Right lung (tissue), 10 donors: ENCODE measurements at places on chromosomes 4 and X.

- DNase-seq = no peak
Observed at GRCh38 chrX:41457613-41458192, 10.6 kb downstream of the NYX start.

DNA sequence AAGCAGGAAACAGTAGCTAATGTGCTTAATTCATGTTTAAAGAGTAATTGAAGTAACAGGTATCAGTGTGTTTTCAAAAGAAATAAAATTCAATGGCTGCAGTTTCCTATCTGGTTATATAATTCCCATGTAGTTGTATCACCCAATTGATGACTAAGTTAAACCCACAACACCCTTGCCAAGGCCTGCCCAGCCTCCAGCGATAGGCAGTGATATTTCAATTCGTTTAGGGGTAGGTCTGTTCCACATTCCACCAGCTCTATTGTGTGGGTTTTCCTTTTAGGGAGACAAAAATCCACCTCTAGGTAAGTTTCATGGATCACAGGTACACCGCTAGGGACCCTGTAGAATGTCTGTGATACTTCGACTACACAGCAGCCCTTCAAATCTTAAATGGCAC is 24.7 kb upstream of the MXRA5 start:
- no peak for DNase-seq

DNA sequence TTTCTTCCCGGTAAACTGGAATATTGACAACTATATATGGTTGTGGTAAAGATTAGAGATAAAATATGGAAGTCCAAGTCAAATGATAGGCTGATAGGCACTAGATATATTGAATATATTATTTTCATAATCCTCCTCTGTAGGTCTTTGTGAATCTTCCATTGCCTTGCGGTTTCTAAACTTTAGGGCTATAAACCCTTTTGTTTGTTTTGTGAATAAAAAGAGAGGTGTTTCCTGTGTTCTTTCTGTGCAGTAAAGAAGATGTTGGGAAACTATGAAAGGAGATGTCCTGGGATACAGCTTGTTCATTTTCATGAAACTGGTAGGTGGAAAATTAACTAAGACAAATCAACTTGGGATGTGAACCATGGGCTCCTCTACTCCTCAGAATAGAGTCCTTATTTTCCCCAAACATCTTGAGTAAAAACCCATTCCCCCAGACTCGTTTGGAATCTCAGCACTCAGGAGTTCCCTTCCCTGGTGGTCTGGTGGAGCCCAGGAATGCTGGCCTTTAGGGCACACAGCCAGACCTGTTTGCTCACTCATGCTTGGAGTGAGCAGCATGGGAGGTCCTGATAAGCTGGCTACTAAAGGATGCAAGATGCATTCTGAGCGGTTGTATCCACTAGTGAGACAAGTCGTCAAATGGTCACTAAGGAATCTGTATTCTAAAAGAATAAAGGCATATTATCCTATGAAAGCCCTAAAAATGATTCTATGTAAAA is 22.2 kb downstream of the PRDM8 start:
- no peak for DNase-seq

DNA sequence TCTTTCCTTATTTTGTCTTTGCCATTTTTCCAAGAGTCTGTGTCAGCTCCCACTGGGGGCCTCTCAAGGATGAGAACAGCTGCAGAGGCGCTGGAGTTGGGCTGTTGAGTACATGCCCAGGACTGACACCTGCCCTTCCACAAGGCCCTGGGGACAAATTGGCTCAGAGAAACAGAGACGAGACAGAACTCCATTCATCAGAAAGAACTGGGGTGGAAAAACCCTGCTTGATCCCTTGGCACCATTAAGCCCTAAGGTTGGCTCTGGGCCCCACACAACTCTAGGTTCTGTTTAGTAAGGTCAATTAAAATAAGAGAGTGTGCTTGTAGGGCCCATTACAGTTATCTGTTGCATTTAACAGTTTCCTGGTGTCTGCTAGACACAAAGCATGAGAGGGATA is 63.6 kb downstream of the DCX start:
- DNase-seq = no peak

GRCh38 chr4:20666012-20666860 is 34.0 kb upstream of the PACRGL start:
- DNase-seq = no peak

DNA sequence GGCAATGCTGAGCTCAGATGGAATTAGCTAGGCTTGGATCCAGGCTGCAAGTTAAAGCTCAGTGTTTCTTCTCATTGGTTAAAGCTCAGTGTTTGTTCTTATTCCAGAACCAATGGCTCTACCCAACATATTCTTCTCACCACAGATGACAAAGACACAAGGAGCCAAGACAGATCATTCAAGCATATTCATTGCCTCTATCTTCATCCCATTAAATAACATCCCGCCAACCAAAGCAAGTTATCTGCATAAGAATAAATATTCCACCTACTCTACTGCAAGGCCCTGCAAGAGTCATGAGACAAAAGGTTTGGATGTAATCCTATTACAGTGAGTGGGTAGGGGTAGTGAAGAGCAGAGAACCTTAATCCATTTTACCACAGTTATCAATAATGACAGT is 766.5 kb downstream of the C4orf33 start:
- DNase-seq = no peak

GRCh38 chr4:179196511-179196910 is 1754.3 kb upstream of the AGA start:
- DNase-seq = no peak

DNA sequence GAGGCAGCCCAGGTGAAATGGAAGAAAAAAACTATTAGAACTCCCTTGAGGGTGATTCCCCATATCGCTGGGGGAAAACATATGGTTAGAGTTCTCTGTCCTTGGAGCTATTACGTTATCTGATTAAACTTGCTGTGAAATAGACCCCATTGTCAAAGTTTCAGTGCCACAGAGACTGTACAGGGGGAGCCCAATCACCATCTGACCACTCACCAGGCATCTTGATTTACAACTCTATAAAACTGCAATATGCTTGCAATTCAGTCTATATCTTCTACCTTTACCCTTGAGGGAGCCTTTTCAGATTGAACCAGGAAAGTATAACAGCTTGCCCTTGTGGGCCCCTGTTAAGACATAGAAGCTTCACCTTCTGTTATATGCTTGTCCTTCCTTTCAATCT is 18.2 kb downstream of the TMEM255A start:
- no peak for DNase-seq

- DNase-seq = no peak
Observed at GRCh38 chr4:7155590-7156071, 36.7 kb upstream of the SORCS2 start.

- DNase-seq = no peak
Observed at GRCh38 chr4:22502895-22503814, 12.7 kb downstream of the ADGRA3 start.

DNA sequence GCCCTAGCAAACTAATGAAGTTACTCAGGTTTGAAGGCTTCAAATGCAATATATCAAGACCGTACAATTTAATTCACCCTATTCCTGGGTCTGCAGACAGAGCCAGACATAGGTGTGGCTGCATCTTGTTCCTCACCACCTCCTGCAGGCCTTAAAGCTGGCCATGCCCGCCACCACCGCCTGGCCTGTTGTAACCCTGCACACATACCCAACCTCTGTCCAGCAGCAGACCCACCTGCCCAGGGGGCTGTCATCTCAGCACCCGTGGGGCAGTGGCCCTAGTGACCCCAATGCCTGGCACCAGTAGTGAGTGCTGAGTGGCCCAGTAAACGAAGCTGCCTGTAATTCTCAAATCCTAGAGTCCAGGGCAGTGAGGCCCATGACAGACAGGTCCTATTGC is 40.7 kb downstream of the ZBTB49 start:
- DNase-seq = no peak

- peak; percentile 2 for DNase-seq
Observed at GRCh38 chrX:136636121-136636520, 11.8 kb upstream of the CD40LG start.

GRCh38 chrX:110414679-110415439 is 56.2 kb downstream of the RTL9 start:
- no peak for DNase-seq

GRCh38 chr4:85084371-85085094 is 118.0 kb upstream of the WDFY3 start:
- DNase-seq = peak; percentile 52

DNA sequence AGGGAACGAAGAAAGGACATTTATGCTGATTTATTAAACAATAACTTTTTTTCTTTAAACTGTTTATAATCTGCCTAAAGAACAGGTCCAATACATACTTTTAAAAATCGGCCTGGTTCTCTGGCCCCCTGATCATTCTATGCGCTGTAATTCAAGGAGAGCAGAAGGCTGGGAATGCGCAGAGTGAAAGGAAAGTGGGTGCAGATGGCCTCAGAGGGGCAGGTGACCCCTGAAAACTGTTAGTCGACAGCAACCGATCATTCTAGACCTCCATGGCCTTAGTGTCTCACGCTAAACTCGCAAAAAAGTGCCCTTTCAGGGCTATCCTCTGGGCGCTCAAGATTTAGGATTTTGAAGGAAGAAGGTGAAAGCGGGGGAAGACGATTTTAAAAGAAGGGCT is 2.2 kb downstream of the PDE5A start:
- DNase-seq = no peak

GRCh38 chrX:134626434-134626833 is 31.8 kb downstream of the PLAC1 start:
- DNase-seq = no peak
